Activated T-helper 17 cell treated with anti-CD3 and anti-CD28 coated beads, Interleukin-2, amount 50 U/mL, for 72 hours (primary cell): ENCODE measurements at places on chromosomes 1 and 21.

DNA sequence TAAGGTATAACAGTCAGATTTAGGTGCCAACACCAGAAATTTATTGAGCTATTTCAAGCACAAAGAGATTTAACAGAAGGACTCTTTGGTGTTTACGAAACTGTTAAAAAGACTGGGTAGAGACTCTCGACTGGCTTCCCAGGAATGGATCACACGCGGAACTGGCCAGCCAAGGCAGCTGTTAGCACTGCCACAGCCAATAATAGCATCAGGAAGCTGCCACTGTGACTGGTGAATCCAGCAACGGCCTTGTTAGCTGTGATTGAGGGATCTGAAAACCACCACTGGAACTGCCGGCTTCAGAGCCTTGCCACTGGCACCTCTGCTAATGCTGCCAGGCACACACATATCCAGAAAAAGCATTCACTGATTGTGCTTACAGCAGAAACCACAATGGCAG lies 10.6 kb upstream of the SIM2 start:
- ATAC-seq = no peak

GRCh38 chr1:149917571-149918144 lies at the start of gene SV2A:
Gene SV2A (minus strand): TSS chr1:149917844. CDS start chr1:149913840, 4,004 bp downstream.
- ATAC-seq = peak; percentile 91

DNA sequence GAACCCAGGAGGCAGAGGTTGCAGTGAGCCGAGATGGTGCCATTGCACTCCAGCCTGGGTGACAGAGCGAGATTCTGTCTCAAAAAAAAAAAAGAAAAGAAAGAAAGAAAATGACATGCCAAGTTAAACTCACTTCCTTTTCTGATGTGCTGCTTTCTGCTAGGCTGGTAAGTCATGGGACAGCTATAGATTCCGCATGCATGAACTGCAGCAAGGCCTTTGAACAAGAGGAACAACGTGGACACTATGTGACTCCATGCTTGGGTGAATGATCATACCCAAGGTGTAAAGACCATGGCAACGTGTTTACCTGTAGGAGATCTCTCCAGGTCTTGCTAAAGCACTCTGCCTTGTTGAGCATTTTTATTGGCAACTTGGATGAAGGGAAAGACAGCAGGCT lies 10.3 kb upstream of the TTF2 start:
- ATAC-seq = no peak

DNA sequence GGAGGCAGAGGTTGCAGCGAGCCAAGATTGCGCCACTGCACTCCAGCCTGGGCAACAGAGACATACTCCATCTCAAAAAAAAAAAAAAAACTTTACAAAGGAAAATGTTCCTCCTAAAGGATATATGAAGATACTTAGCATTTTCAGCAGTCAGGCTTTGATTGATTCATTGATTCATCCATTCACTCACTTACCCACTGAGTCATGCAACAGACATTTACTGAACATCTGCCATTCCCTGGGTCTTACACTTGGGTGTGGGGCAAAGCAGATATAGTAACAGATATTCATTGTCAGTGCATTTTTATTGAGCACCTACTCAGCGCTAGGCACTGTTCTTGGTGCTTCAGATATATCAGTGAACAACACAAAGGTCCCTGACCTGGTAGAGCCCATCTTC lies 5.6 kb upstream of the LACTBL1 start:
- ATAC-seq = no peak

GRCh38 chr1:66747501-66747900 lies 4.8 kb upstream of the DYNLT5 start:
- ATAC-seq = no peak

GRCh38 chr1:158393476-158393875 lies 5.8 kb downstream of the OR10T2 start:
- ATAC-seq = no peak

GRCh38 chr21:29350246-29350779 lies 51.6 kb downstream of the BACH1 start:
- ATAC-seq = no peak

- ATAC-seq = no peak
Observed at GRCh38 chr1:201640624-201641023, 101.7 kb downstream of the NAV1 start.

DNA sequence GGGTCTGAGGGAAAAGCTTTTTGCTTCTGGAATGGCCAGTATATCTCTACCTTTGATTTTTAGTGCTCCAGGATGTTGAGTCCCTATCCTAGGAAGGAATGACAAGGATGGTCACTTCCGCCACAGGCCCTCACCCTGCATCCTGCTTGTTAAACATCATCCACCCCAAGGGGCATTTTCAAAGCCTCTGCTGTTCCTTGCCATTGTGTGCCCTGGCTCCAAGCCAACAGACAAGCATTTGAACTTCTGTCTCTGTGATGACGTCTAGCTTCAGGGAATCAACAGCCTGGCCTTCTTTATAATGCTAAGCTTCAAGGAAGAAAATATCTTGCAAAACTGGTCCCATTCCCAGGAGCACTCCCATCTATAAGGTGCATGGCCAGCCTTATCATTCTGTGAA lies 12.3 kb upstream of the JAM2 start:
- ATAC-seq = no peak

DNA sequence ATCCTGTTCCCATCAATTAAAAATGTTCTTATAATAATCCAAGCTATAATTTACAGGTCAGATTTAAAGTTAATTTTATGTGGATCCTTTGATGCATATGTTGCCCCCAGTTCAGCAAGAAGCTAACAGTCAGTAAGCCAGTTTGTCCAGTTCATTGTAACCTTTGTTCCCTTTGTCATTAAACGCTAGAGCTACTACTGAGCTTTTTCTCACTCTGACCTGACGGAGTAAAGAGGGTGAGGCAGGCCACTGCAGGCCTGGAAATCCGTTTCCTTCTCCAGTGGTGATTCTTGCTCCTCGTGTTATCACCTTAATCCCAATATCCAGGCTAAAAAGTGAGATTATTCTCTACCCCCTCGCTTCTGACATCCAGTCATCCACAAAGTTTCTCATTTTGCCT lies 10.2 kb downstream of the YBX1 start:
- ATAC-seq = no peak

- ATAC-seq = peak; percentile 98
Observed at GRCh38 chr1:234893725-234894630, 234.7 kb downstream of the TOMM20 start.

DNA sequence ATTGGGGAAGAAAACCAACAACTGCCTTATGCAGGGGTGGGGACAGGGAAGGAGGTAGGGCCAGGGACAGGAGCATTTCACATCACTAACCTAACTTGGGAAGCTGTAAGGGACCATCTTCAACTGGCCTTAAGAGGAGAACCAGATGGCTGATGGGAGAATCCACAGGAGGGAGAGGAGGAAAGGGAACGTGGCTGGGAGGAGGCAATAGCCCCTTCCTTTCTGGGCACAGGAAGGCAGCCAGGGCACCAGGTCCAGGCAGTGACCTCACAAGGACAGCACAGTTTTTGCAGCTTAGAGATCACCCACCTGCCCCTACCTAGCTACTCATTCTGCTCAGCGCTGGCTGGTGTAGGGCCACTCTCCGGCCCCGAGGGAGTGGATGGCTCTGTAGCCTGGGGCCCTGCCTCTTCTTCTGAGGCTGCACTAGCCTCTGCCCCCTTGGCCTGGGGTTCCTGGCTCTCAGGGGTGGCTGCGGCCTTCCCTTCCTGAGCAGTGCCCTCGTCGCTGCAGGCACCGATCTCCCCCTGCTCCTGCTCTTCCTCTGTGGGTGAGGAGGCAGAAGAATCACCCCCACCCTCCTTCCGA lies 1.7 kb downstream of the MARCKSL1 start:
- no peak for ATAC-seq

GRCh38 chr21:25371841-25372425 lies 235.3 kb downstream of the MRPL39 start:
- no peak for ATAC-seq

DNA sequence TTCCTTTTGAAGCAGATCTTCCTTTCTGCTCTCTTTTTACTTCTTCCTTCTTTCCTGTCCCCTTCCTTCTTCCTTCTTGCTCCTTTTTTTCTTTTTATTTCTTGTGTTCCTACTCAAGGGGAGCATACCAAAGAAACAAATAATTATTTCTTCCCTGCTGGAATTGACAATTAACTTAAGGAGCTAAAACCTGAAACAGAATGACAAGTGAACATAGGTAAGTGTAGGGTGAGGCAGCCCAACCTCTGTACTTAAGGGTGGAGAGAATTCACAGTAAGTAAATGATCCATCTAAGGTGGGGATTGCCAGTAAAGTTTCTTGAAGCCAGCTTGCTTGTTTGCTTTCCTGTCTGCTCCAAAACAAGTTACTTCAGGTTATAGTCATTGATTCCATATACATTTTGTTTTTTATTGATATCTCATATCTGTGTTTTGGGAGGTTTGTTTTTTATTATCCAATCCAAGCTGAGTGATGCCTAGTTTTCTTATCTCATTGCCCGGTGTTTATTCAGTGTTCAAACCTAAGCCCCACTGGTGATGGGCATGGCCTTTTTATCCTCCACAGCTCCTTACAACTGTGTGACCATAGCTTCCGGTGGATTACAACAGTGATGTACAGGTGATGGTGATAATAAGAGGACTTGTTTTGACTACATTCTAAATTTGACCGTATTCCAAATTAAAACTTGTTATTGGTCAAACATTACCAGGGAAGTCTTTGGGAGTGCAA lies 133.2 kb upstream of the IVNS1ABP start:
- no peak for ATAC-seq

DNA sequence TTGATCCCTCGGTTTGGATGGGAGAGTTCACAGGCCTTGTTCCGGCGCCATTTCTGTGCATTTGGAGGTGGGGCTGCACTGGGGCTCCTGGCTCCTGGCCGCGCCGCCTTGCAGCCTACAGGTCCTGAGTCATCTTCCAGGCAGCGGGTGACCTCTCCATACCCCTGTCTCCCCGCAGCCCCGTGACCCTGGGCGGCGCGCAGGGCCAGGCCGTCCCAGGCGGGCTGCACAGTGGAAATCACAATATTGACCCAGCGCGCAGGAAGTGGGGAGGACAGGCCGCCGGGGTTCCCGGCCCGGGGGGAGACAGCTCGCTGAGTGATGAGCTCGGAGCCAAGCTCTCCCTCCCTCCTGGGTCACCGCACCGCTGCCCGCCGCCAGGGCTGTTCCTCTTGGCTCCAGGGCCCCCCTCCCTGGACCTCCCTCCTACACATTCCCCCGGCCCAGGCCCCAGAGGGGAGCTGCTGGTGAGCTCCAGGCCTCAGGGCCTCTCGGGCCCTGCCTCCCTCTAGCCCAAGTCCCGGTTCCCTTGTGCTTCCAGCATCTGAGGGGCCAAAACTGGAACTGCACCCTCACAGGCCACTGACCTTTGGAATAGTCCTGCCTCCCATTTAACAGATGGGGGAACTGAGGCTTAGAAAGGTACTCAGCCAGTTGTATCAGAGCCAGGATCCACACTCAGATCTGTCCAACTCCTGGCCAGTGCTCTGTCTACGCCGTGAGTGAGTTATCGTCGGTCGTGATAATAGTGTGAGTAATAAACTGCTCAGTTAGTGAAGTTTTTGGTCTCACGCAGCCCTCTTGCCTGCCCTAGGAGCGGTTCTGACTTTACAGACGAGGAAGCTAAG lies 142.9 kb upstream of the WNT4 start:
- no peak for ATAC-seq

DNA sequence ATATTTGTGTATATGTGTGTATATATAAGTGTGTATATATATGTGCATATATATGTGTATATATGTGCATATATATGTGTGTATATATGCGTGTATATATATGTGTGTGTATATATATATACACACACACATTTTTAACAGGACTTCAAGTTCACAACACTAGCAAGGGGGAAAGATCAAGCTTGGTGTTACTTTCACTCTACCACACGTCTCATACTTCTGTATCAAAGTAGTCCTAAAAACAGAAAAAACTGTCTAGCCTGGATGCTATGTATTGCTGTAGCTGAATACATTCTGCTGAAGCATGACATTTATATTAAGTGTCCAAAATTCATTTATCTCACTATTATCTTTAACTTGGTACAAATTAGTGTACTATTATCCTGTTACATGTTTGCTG lies 17.9 kb upstream of the ATP6V1G3 start:
- no peak for ATAC-seq

DNA sequence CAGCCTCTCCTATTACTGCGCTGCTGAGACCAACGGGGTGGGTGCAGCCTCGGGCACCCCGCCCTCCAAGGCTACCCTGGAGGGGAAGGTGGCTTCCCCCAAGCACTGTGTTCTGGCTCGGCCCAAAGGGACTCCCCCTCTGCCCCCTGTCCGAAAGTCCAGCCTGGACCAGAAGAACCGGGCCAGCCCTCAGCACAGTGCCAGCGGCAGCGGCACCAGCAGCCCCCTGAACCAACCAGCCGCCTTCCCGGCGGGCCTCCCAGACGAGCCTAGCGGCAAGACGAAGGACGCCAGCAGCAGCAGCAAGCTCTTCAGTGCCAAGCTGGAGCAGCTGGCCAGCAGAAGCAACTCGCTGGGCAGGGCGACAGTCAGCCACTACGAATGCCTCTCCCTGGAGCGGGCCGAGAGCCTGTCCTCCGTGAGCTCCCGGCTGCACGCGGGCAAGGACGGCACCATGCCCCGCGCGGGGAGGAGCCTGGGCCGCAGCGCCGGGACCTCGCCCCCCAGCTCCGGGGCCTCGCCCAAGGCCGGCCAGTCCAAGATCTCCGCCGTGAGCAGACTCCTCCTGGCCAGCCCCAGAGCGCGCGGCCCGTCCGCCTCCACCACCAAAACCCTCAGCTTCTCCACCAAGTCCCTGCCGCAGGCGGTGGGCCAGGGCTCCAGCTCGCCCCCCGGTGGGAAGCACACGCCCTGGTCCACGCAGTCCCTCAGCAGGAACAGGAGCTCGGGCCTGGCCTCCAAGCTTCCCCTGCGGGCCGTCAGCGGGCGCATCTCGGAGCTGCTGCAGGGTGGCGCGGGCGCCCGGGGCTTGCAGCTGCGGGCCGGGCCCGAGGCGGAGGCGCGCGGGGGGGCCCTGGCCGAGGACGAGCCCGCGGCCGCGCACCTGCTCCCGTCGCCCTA lies 533.1 kb downstream of the KIF26B start:
- ATAC-seq = no peak

DNA sequence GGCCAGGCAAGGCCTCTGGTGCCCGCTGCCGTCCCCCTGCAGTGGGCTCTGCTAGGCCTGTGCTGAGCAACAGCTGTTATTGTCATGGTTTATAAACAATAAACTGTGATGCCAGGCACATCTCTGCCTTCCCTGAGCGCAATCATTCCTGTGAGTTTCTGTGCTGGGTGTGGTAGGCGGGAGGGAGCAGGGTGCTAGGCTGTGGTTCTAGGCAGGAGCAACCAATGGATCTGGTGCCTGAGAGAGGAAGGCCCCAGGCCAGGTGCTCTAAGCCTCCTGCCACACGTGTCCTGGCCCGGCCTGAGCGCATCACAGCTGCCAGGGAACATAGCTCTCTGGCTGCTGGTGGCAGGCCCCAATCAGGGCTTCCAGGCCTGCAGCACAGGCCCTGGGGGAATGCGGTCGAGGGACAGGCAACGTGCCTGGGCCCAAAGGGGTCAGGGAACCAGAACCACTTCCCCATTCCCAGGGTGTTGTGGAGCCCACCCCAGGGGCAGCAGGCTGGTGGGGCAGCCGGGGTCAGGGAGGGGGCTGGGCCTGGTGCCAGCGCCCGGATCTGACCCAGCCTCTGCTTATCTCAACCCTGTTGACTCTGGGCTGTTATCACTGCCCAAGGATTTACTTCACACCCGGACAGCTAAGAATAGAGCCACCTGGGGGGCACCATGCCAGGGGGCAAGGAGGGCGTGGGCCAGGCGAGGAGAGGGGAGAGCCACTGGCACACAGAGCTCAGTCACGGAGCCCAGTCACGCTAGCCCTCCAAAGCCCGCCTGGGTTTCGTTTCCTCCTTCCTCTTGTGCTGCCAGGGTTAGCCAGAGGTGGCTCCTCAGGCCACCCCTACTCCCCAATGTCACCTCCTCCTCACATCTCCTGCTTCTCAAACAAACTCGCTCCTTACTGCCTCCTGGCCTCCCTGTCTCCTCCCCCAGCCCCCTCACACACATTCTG lies 11.5 kb downstream of the TRIM46 start:
- ATAC-seq = no peak

- no peak for ATAC-seq
Observed at GRCh38 chr21:44687671-44688070, 5.7 kb upstream of the KRTAP12-1 start.
